HT-29 (cell line): ENCODE measurements at places on chromosomes 6 and 20. TPM values are rescaled to one million over a fixed set of nuclear protein-coding genes. Genes with fewer than 3 reads are reported as not detected.

DNA sequence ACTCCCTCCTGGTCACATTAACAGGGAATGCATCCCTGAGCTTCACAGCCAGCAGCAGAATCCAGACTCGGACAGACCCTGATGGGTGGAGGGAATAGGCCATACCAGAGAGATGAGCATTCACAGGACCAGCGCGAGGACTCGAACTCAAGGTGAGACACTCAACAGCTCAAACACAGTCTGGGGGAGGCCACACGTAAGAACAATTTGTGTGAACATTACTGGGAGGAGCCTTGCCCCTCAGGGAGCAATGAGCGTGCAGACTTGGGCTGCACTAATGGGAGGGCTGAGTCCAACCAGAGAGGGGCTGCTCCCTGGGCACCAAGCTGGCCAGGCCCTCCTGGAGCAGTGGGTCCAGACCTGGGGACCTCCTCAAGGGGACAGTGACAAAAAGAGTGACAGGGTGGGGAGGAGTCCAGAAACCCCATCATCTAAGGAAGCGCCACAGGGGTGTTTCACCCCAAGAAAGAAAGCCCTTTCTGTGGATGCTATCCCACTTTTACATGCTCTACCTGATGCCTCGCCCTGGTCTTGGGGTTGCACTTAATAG is 118.4 kb downstream of the MRPL14 start:
- no peak for DNase-seq

- no peak for DNase-seq
Measured at GRCh38 chr20:32456869-32457478, 98.8 kb downstream of the ASXL1 start.

DNA sequence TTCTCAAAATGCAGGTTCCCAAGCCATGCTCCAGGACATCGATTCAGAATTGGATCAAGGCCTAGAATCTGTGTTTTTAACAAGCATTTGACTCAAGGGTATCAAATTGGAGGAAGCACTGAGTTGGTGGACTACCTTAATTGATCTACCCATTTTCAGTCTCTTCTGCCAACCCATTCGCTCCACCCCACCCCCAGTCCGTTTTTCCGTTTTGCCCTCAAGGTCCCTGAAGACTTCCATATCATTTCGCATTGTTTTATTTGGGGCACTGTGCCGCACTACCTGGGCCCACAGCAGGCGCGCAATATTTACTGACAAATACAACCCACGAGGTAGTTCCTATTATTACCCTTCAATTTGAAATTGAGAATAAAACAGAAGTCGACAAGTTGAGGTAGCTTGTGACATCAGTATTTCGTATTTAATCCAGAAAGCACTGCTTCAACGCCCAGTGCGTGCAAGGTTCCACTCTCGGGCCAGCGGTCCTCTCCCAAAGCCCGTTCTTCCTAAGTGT is 557 bp upstream of the DHX35 start:
- DNase-seq = no peak

GRCh38 chr6:138405816-138406413 is 1.9 kb downstream of the HEBP2 start:
- DNase-seq = no peak

GRCh38 chr6:70241031-70241430 is 61.9 kb downstream of the COL9A1 start:
- DNase-seq = no peak

GRCh38 chr20:37853823-37854375 is 49.0 kb upstream of the VSTM2L start:
- no peak for DNase-seq

- DNase-seq = peak; percentile 51
Measured at GRCh38 chr20:17856024-17856564, 112.5 kb downstream of the SNX5 start.

DNA sequence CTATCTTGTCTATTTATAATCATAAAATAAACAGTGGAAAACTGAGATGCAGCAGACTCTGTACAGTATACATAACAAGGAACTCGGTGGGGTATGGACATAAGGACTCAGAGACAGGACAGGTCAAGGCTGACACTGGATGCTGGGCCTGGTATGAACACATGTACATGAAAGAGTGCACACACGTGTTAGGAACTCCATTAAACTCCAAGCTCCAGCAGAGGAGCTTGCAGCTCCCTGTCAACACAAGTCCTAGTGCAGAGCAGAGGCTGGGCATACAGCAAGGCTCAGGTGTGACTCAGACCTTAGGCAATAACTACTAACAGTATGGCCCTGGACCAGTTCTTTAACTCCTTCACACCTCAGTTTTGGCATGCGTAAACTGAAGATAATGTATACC is 17.1 kb downstream of the NAPB start:
- DNase-seq = no peak

- no peak for DNase-seq
Measured at GRCh38 chr20:19538556-19538955, 219.5 kb upstream of the RIN2 start.

DNA sequence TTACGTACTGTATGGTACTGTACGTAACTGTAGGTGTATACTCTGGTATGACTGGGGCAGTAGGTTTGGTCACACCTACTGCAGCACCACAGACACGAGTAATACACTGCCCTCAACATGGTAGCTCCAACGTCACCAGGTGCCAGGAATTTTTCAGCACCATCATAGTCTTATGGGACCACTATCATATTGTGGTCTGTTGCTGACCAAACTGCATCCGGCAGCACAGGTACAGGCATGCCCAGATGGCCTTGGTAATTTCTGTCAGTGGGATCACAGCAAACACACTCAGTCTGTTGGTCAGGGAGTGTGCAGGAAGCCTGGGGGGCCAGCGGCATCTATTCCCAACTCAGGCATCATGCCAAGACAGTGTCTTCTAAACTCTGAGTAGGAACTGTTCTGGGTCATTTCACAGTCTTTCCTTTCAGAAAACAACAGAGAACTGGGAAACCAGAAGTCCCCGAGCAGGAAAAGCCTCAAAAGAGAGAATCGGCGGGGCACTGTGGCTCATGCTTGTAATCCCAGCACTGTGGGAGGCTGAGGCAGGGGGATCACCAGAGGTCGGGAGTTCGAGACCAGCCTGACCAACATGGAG is 5.8 kb downstream of the YTHDF1 start:
- no peak for DNase-seq

- DNase-seq = no peak
Measured at GRCh38 chr6:105726902-105727655, 324.2 kb upstream of the PREP start.

GRCh38 chr6:85390775-85391174 is 59.1 kb upstream of the NT5E start:
- DNase-seq = no peak

The PTPRT gene
- total RNA-seq = not detected in 2 replicates

The RIOK1 gene
- total RNA-seq = 21.9 and 28.4 TPM in 2 replicates

The COL11A2 gene
- total RNA-seq = 0.31 and 0.47 TPM in 2 replicates

The IL17A gene
- not detected in 2 replicates for total RNA-seq

The TSHZ2 gene
- total RNA-seq = 0.05 and 0.81 TPM in 2 replicates

The CD83 gene
- total RNA-seq = 0.73 and 0.99 TPM in 2 replicates

The IYD gene
- total RNA-seq = 0.31 and 1.9 TPM in 2 replicates

The CDH4 gene
- not detected in 2 replicates for total RNA-seq
